GOT3 (cell line): ENCODE measurements at places on chromosomes 3 and 15.

DNA sequence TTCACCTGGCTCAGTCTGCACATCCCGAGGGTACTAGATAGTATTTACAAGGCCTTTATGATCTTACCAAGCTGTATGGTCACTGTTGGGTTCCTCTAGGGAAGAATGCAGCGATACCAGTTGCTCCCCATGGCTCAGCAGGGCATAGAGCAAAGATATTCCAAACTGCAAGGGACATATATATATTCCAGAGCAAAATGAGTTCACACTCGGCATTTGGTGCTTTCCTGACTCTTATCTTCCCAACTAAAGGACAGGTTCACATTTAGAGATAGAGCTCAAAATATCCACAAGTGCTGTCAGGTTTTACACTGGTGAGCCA lies 3.5 kb upstream of the SPG11 start:
- no peak for DNase-seq

DNA sequence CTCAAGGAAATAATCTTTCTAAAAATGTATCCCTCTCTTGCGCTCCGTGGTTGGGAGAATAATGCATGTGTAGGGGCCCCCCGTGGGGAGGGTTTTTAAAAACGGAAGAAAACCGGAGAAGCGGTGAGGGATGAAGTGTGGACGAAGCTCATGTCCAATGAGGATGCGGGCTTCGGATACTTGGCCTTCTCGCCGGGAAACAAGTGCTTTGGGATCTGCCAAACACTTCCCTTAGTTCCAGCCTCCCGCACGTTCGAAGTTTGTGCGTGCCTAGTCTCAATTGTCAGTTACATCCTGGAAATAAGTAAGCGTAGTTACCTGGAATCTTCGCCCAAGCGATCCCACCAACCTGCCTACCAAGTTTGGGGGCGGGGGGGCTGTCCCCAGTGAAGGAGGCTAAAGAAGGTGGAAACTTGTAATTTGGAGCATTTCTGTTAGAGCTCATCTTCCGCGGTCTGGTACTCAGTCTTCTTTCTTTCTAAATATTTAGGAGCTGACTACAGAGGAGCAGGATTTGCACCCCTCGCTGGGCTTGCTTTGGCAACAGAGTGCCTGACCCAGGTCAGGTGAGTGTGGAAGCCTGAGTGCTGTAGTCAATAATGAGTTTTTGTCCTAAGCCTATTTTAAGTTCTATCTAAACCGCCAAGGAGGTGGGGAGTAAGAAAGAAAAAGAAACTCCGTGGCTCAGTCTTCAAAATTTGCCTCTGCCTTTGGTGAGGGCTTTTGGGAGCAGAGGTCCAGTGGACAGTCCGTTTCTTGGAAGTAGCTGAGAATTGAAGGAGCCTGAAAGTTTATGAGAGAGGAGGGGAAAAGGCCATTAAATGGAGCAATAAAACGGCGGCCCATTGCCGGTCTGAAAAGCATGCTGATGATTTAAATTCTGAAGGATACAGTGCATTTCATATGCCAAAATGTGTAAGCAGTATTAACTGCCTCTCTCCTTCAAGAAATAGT lies 1.1 kb downstream of the ITPR1 start:
- DNase-seq = no peak

DNA sequence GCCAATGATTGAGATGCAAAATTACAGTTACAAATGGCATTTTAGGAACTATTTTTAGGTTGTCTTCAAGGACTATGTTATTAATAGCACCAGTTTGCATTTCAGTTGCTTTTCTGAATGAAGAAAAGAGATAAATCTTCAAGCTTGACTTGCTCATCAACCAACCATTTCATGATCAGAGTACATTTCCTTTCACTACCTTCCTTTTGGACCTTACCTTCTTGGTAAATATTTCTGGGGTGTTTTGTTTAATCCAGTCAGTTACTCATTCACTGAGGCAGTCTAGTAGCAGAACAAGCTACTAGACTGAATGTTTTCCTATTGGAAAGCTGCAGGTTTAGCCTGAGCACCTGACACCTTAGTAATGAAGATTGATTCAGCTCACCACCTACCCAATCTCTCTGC lies 8.2 kb downstream of the SLC27A2 start:
- DNase-seq = no peak

GRCh38 chr3:23209747-23210487 lies 6.8 kb downstream of the UBE2E2 start:
- DNase-seq = no peak

DNA sequence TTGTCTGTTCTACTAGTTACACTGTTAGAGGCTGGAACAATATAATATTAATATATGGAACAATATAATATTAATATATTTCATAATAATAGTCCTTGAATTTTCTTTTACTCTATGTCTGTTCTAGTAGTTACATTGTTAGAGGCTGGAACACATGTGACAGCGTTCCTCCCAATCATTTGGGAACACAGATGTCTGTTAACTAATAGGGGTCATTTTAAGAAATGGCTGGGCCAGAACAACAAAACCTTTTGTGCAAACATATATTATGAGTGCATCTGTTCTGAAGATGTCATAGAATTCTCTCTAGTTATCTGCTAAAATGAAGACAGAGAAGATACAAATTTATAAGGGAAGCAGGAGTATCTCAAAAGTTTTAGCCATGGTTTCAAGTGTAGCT lies 114.0 kb upstream of the PDZRN3 start:
- DNase-seq = no peak

- DNase-seq = no peak
Observed at GRCh38 chr3:160564949-160565441, 376 bp downstream of the KPNA4 start.
